ENCODE measurements at places on chromosomes 16 and 17. TPM values are rescaled to one million over a fixed set of nuclear protein-coding genes. Genes with fewer than 3 reads are reported as not detected.
A peak's percentile ranks its signal among the peaks of the same experiment; 100 is the strongest.

SNX20 gene
- 1.5 TPM for total RNA-seq

SLC5A10 gene
- not detected for total RNA-seq

BEAN1 gene
- 0.13 TPM for total RNA-seq

IST1 gene
- total RNA-seq, result 201 TPM

CCL13 gene
- total RNA-seq, result not detected

HSD17B1 gene
- total RNA-seq, result 2.2 TPM

- DNase-seq, result no peak
Measured at GRCh38 chr16:50254072-50254471, 12.3 kb upstream of the ADCY7 start.

GRCh38 chr16:51538707-51539498, 387.8 kb upstream of the SALL1 start:
- no peak for DNase-seq

- DNase-seq, result no peak
Measured at GRCh38 chr16:84712801-84713775, 13.3 kb downstream of the USP10 start.

DNA sequence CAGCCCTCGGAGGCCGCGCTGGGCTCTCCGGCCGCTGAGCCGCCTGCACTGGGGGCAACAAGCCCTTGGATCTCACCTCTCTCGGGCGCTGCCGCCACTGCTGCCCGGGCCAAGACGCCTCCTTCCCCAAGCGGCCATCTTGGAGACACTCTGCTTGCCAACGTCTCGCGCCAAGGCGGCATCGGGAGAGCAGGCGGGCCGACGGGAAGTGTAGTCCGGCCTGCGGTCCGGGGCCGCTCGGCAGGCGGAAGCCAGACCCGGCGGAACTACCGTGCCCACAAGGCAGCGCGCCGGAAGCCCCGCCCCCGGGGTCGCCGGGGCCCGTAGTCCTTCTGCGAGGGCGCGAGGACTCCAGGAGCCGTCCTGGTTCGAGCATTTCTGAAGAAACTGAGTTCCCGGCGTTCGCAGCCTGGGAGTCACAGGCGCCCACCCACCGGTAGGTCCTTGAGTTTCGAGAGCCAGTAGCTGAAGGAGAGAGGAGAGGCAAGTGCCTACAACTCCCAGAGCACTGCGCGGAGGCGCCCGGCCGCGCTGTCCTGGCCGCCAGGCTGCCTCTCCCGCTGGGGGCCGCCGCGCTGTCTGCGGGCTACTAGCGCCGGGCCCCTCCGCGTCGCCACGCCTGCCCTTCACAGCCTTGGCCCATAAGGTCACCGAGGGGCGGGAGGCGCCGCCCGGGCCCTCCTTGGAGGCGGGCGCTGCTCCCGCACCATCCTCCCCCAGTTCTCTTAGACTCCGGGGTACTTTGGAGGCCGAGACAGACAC, at the start of gene TMEM11:
TSS of gene TMEM11 (minus strand) at position 147 of the 762 bp plus-strand sequence. CDS start at position 138, 9 bp downstream.
- DNase-seq, result peak; percentile 97

DNA sequence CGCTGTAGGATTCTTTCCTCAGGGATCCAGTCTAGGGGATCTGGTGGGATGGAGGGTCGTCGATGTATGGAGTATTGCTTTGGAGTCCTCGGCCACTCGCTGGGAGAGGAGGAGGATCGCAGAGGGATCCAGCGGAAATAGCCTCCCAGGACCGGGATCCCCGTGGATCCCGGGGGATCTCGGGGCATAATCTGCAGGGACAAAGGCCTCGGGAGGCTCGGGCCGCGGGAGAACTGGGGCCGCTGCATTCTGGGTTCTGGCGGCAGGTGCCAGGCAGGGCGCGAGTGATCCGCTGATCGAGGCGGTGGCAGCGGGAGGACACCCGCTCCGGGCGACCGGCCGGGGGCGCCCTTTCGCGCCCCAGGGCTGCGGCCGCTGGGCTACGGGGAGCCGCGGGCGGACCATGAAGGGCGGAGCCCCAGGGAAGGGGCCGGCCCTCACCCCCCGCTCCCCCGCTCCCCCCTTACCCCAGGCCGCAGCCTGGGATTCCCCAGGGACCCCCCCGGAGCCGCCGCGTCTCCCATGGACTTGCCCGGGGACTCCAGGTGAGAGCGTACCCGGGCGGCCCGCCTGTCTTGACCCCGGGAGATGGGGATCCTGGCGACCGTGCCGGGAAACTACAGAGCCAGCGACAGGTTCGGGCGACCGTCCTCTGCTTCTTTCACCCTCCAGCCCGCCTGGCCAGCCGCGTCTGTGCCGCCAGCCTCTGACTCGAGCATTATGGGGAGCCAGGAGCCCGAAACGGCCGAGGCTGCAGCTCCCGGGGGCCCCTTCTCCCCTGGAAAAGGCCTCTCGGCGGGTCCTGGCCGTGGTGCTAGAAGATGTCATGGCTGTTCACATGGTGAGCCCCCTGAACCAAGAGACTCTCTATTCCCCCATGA, 604 bp downstream of the PRR14 start:
- peak; percentile 87 for DNase-seq

DNA sequence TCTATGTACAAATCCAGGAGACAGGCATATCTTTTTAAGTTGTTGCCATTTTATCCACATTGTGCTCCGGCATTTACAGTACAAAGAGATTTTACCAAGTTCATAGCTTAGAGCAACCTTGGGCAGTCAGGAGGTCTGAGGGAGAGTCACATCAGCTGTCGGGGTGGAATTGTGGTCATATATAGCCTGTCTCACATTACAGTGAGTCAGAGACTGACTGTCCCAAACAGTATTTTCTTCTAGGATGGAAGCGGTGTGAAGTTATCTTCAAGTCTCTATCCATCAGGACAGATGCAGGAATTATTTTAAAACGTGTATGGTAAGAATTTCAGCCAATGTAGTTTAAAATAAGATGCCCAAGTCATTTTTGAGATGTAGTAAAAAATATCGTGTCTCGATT, 53.0 kb downstream of the GPRC5B start:
- DNase-seq, result no peak

- DNase-seq, result no peak
Measured at GRCh38 chr17:58758890-58759289, 3.2 kb downstream of the PPM1E start.

DNA sequence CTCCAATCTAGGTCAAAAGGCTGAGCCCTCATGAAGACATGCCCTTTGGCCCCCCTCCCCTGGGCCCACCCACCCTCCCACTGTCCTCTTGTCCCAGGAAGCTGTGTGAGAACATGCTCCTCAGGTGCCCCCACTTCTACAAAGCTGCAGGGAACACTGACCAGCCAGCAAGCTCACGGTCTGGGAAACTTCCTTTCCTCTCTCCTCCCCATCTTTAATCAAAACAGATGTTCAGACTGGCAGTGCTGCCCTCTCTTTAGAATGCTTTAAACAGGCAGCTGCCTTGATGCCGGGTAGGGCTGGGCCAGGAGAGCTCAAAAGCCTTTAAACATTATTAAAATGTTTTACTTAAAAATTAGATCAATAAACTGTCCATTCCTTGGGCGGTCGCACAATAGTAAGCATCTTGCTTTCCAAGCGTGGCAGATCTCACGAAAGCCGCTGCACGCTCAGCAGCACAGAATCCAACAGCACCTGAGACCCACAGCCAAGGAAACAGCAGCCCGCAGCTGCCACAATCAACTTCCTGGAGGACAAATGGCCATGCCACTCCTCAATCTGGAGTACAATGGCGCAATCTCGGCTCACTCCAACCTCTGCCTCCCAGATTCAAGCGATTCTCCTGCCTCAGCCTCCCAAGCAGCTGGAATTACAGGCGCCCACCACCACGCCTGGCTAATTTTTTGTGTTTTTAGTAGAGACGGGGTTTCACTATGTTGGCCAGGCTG, 399.2 kb downstream of the SLC39A11 start:
- DNase-seq, result no peak

DNA sequence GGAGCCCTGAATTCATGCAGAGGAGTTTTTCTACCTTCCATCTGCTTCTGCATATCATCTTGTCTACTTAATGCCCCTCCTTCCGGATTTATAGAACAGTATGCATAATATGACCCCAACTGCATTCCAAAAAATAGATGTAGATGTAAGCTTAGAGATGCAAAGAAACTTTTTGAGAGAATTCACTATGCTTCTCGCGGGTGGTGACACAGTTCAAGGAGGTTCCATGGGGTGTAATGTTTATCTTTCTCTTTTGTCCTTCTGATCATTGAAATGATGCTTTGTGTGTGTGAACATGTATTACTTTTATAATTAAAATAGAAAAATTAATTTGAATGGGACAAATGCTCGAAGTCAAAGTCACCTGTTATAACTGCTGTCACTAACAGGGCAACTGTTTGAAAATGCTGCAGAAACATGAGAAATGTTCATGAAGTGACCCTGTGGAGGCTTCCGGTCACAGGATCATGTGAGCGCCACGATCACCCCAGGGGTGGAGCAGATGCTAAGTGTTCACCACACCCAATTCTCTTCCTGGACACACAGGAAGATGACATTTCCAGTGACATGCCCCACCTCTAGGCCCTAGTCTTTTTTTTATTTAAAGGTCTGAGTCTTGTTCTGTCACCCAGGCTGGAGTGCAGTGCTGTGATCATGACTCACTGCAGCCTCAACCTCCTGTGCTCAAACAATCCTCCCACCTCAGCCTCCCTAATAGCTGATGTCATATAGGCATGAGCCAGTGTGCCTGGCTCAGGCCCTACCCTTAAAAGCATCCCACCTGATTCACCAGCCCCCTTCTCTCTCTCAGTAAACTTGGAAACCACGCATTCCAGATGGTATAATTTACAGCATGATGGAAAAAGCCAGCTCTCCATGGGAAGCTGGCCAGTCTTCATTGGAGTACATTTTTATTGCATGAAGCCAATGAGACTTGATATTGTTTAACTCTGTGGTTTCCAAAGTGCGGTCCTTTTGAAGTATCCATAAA, 21.0 kb upstream of the AGRP start:
- DNase-seq, result peak; percentile 68

GRCh38 chr16:86256995-86257394, 253.3 kb upstream of the FOXF1 start:
- DNase-seq, result no peak

DNA sequence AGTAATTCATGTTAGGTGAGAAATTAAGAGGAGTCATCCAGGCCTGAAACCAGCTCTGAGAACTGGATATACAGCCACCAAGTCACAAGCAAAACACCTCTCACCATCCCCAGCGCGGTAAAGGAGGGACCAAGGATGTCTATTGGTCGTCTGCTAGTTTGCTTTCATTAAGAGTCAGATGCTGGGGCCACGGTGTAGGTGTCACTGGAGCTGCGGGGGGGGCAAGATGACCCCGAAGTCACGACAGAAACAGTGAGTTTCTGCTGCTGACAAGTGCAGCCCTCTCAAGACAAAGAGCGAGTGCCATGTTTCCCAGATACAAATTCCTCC, 790 bp downstream of the NCBP3 start:
- peak; percentile 49 for DNase-seq

DNA sequence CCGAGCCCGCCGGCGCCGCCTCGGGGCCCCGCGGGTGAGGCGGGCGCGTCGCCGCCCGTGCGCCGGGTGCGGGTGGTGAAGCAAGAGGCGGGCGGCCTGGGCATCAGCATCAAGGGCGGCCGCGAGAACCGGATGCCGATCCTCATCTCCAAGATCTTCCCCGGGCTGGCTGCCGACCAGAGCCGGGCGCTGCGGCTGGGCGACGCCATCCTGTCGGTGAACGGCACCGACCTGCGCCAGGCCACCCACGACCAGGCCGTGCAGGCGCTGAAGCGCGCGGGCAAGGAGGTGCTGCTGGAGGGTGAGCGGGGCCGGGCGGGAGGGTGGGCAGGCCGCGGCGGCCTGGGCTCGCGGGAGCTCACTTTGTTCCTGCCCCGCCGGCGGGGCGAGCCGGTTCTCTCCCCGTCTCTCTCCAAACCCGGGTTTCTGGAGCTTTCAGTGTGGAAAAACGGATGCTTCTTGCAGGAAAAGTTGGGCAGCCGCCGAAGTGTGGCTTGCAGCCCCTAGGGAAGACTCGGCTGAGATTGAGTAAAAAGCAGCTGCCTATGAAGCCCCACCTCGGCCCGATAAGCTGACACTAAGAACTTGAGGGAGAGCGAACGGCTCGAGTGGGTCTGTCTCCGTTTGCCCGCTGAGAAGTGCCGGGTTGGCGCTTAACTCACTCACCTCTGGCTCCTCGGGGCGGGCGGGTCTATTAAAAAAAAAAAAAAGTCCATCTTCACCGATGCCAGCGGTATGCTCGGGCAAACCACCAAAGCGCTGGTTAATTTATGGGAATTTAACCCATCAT, 677 bp downstream of the SNTB2 start:
- DNase-seq, result peak; percentile 69

GRCh38 chr17:12719948-12720347, 54.3 kb downstream of the MYOCD start:
- no peak for DNase-seq
